ENCODE measurements at places on chromosomes 1 and 21. TPM values are rescaled to one million over a fixed set of nuclear protein-coding genes. Genes with fewer than 3 reads are reported as not detected.

DNA sequence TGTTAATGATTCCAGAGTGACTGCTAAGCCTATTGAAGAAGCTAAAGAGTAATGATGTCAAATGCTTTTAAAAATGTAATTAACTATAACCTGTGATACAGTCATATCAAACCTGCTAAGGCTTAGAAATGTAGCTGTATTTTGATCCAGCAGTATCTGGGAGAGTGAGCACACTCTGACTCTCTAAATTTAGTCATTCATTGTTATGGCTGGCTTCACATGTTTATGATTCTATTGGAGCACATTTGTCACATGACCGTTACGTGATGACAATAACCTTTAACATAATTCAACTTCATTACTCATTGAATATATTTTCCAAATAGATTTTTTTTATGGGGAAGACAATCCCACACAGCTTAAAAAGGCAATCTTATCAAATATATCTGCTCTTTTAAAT, 587.1 kb downstream of the LMO4 start:
- no peak for DNase-seq
- no peak overlapping the region for H3K27ac ChIP-seq
- H3K4me1 ChIP-seq: no peaks in the 10 kb centered on the region
- no peaks in the 10 kb centered on the region for H3K27me3 ChIP-seq

DNA sequence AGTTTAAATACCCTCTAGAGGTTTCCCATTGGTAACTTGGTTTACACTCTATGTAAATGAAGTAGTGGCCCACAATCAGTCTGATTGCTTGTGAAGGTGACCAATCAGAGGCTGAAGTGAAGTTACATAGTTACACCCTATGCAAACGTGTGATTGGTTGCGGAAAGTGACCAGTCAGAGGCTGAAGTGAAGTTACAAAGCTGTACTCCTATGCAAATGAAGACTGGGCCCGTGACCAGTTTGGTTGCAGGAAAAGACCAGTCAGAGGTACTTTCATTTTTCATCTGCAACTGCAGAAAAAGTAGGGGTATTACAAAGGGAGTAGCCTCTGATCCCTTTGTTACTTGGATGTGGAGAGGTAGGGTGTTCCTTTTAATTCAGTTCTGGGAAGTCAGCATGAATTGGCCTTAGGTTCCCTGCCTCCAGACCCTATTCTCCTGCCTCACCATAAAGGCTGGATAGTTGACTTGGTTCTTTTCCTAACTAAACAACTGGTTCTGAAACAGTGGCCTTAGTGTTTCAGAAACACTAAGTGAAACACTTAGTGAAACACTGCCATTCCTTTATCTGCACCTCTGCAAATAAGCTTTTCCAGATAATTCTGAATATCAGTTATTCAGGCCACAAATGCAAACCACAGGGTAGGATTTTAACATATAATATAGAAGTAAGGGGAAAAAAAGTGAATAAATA, 39.3 kb downstream of the MAGI3 start:
- no peaks in the 10 kb centered on the region for H3K36me3 ChIP-seq
- DNase-seq: no peak
- H3K27ac ChIP-seq: no peak overlapping the region
- H3K4me3 ChIP-seq: no peak overlapping the region
- no peaks in the 10 kb centered on the region for H3K4me1 ChIP-seq
- H3K27me3 ChIP-seq: no peaks in the 10 kb centered on the region

GRCh38 chr1:88169939-88170338, 514.1 kb upstream of the PKN2 start:
- no peak overlapping the region for H3K27ac ChIP-seq
- H3K4me1 ChIP-seq: no peaks in the 10 kb centered on the region
- H3K36me3 ChIP-seq: no peaks in the 10 kb centered on the region
- DNase-seq: no peak
- no peak overlapping the region for H3K4me3 ChIP-seq
- no peaks in the 10 kb centered on the region for H3K27me3 ChIP-seq

GRCh38 chr1:229106526-229107125, 164.3 kb upstream of the RAB4A start:
- no peaks in the 10 kb centered on the region for H3K36me3 ChIP-seq
- H3K4me1 ChIP-seq: peaks cover 15% of the 10 kb centered on the region
- no peaks in the 10 kb centered on the region for H3K27me3 ChIP-seq
- no peak for DNase-seq
- no peak overlapping the region for H3K4me3 ChIP-seq

GRCh38 chr1:156293895-156294294, 1.6 kb downstream of the GLMP start:
- no peak for DNase-seq
- H3K36me3 ChIP-seq: peaks cover 4% of the 10 kb centered on the region

GRCh38 chr1:205570796-205571537, 60.8 kb downstream of the ELK4 start:
- DNase-seq: no peak
- H3K36me3 ChIP-seq: no peaks in the 10 kb centered on the region
- H3K27me3 ChIP-seq: peaks cover 24% of the 10 kb centered on the region
- peaks cover 10% of the 10 kb centered on the region for H3K4me1 ChIP-seq

The LY9 gene
- polyA plus RNA-seq: 252 TPM

The TIAM1 gene
- 0.51 TPM for polyA plus RNA-seq

The DNASE2B gene
- polyA plus RNA-seq: not detected

The LRRN2 gene
- not detected for polyA plus RNA-seq

The CFHR3 gene
- polyA plus RNA-seq: not detected

The TFF1 gene
- polyA plus RNA-seq: not detected

The CDKN2C gene
- polyA plus RNA-seq: 2.6 TPM

Data from B cell (primary cell).